ENCODE measurements at places on chromosomes 12 and 14. TPM values are rescaled to one million over a fixed set of nuclear protein-coding genes. Genes with fewer than 3 reads are reported as not detected.
A peak's percentile ranks its signal among the peaks of the same experiment; 100 is the strongest.

- H3K4me1 ChIP-seq = peaks cover 45% of the 10 kb centered on the region
- no peaks in the 10 kb centered on the region for H3K36me3 ChIP-seq
- no peaks in the 10 kb centered on the region for H3K27me3 ChIP-seq
- H3K4me3 ChIP-seq = no peak overlapping the region
- H3K27ac ChIP-seq = peak overlapping the region; percentile 95
These were observed 123.6 kb downstream of the SCARB1 start for GRCh38 chr12:124739953-124740561.

DNA sequence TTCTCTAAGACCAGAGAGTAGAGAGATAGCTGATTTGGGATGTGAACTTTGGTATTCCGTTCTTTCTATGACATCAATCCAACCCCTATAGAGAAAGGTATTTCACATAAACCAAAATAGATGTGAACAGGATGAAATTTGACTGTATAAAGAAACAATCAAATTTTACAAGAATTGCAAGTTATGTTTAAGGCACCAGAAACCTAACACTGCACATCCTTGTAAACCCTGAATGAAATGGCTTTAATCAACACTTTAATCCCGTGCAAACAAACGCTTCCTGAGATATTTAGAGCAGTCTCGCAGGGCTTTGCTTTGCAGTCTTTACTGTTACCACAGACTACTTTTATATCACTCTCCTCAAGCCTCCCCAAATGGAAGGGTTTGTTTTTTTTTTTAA is 125.1 kb downstream of the APAF1 start:
- H3K4me1 ChIP-seq = no peaks in the 10 kb centered on the region
- no peak overlapping the region for H3K27ac ChIP-seq
- no peak overlapping the region for H3K4me3 ChIP-seq
- DNase-seq = no peak
- H3K36me3 ChIP-seq = no peaks in the 10 kb centered on the region

DNA sequence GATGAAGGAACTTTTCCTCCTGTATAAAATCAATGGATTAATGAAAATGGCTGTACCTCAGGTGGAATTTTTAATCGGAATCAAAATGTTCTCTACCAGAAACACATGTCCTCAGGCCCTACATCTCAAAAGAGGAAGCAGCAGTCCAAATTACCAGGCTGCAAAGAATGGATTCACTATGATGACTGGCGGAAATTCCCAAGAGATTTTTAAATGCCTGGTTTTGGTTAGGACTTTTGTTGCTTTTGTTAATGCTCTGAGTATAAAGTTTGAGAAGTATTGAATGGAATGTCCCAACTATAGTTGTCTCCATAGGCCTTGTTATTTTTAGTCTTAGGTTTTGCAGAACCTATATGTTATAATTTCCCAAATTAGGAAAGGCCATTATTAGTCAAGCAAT is 11.2 kb upstream of the IFNG start:
- no peak for DNase-seq
- no peaks in the 10 kb centered on the region for H3K27me3 ChIP-seq
- no peaks in the 10 kb centered on the region for H3K4me1 ChIP-seq
- H3K4me3 ChIP-seq = no peak overlapping the region
- H3K27ac ChIP-seq = no peak overlapping the region

DNA sequence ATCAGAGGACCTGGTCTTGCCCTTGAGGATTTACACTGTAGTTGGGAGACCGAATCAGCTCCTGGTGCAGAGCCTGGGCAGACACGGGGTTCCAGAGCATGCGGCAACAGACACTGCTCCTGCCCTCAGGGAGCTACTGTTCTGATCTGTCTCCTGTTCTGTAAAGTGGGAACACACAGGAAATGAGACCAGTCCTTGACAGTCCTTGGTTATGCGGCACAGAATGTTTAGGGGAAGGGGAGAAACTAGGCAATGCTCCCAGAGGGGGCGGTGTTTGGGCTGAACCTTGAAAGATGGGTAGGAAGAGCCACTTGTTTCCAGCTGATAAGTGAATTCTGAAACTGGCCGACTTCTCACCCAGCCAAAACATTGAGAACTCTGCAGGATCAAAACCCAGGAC is 132.4 kb downstream of the ZFP36L1 start:
- H3K4me1 ChIP-seq = peaks cover 52% of the 10 kb centered on the region
- no peaks in the 10 kb centered on the region for H3K36me3 ChIP-seq
- H3K4me3 ChIP-seq = no peak overlapping the region
- DNase-seq = peak; percentile 45
- H3K27ac ChIP-seq = peak overlapping the region; percentile 90
- H3K27me3 ChIP-seq = no peaks in the 10 kb centered on the region

DNA sequence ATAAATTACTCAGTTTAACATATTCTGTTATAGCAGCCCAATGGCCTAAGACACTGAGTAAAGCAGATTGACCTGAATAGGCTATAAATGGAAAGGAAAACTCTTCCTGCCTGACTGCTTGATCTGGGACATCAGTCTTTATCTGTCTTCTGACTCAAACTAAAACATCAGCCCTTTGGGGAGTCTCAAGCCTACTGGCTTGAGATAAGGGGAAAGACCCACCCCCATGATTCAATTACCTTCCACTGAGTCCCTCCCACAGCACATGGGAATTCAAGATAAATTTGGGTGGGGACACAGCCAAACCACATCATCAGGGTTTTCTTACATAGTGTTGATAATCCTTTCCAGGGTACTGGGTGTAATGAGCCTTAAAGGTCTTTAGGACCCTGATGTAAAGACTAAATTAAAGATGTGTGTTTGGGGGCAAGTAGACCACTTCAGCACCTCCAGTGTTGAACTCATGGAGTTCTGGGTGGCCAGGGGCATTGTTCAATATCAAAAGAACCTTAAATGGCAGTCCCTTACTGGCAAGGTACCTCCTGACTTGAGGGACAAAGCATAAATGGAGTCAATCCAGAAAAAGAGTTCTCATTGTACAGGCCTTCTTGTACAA is 67.8 kb downstream of the TSHR start:
- no peaks in the 10 kb centered on the region for H3K4me1 ChIP-seq
- H3K36me3 ChIP-seq = no peaks in the 10 kb centered on the region
- H3K27ac ChIP-seq = no peak overlapping the region
- H3K27me3 ChIP-seq = no peaks in the 10 kb centered on the region
- no peak overlapping the region for H3K4me3 ChIP-seq

DNA sequence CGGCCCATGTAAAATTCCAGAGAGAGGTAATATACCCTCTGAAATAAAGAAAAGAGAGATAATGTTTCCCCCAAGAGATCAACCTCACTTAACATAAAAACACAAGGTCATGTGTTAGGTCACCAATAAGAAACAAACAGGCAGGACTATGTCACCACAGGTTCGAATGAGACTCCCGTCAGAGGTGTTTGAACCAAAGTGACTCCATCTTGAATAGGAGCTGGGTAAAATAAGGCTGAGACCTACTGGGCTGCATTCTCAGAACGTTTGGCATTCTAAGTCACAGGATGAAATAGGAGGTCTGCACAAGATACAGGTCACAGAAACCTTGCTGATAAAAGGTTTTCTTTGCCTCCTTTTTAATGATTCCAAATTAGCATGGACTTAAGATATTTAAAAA is 6.5 kb downstream of the PYGL start:
- H3K27ac ChIP-seq = no peak overlapping the region
- peaks cover 30% of the 10 kb centered on the region for H3K36me3 ChIP-seq
- no peaks in the 10 kb centered on the region for H3K27me3 ChIP-seq
- DNase-seq = no peak
- H3K4me3 ChIP-seq = no peak overlapping the region

DNA sequence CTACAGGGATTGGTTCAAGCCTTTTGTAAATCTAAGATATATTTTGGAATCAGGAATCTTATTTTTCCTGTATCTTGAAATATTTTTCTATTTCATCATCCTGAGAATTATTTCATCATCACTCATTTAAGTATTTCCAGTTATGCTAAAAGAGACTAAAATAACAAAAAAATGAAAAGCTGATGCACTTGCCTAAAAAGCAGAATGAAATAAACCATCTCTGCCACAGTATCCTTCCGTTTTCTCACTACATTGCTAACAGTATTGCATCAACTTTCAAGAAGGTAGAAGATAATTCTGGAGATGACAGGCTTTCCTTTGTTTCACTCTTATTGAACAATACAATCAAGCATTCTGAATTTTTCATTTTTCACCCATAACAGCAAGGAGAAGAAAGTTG is 31.1 kb upstream of the EIF5 start:
- H3K27me3 ChIP-seq = no peaks in the 10 kb centered on the region
- H3K36me3 ChIP-seq = no peaks in the 10 kb centered on the region
- no peak overlapping the region for H3K4me3 ChIP-seq
- no peaks in the 10 kb centered on the region for H3K4me1 ChIP-seq

GRCh38 chr12:116794725-116795124 is 56.6 kb downstream of the RNFT2 start:
- no peak overlapping the region for H3K27ac ChIP-seq
- no peaks in the 10 kb centered on the region for H3K4me1 ChIP-seq
- no peak overlapping the region for H3K4me3 ChIP-seq
- H3K36me3 ChIP-seq = no peaks in the 10 kb centered on the region
- no peaks in the 10 kb centered on the region for H3K27me3 ChIP-seq

DNA sequence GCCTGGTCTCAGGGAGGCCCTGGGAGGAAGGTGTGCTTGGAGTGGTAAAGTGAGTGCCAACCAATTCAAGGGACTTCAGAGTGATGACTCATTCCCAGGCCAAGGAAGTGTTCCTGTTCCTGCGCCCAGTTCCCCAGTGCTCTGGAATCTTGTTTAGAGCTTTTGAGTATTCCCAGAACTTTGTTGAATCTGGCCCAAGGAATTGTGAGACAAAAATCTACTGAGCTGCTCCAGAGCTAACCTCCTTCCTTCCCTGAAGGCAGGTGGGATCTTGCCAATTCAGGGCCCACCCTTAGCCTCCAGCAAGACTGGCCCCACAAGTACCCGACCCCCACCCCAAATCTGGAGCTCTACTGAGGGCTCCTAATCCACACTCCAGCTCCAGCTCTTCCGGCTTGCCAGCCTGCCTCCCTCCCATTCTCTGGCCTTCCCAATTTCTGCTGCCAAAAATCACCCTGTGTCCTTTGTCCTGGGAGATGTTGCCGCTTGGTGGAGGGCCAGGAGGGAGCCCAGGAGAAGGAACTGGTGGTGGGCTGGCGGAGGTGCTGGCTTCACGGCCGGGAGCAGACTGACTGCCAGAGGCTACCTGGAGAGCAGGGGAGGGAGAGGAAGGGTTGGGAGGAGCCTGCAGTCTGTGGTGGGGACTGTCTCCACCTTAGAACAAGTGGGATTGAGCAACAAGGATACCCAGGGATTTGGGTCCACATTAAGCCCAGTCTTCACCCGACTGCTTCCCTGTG is 2.0 kb upstream of the ATN1 start:
- peaks cover 58% of the 10 kb centered on the region for H3K4me1 ChIP-seq
- DNase-seq = peak; percentile 95
- no peaks in the 10 kb centered on the region for H3K36me3 ChIP-seq

DNA sequence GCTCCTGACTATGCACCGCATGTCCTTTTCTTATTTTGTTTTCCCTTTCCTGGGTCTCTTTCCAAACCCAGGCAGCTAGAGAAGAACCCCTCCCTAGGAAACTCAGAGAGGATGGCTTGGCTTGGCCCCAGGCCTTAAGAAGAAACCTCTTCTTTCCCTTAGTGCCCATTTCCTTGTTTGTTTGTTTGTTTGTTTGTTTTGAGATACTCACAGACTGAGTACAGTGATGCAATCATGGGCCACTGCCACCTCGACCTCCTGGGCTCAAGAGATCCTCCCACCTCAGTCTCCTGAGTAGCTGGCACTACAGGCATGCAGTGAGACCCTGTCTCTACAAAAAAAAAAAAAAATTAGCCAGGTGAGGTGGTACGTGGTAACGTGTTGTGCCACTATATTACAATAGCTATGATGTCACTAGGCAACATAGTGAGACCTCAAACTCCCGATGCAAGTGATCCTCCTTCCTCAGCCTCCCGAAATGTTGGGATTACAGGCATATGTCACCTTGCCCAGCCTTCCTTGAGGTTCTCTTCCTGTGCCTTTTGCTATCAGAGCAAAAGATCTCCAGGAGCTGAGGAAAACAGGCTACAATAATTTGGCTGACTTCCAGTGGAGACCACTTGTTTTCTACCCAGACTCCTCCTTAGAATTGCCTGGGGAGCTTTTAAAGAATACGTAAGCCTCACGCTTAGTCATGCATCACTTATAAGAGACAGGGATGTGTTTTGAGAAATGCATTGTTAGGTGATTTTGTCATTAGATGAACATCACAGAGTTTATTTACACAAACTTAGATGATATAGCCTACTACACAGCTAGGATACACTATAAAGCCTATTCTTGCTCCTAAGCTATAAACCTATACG is 34.5 kb upstream of the LGALS3 start:
- no peaks in the 10 kb centered on the region for H3K36me3 ChIP-seq
- DNase-seq = no peak
- no peak overlapping the region for H3K27ac ChIP-seq

DNA sequence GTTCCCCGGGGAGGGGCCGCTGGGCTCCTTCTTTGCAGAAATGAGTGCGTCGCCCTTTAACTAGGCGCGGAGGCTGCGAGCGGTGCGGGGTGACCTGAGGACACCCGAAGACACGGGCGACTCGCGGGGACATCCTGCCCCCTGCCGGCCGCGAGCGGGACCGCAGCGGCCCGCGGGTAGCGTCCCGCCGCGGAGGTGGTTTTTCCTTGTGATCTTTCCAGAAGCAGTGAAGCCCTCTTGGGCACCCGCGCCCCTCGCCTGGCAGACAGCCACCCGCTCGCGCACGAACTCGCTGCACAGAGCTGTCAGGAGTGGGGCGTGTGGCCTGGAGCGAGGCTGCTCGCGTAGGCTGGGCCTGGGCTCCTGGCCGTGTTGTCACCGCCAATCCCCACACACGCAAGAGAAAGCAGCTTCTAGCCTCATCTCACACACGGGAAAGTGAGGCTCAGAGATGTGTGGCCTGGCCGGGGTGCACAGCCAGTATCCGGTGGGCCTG is 67.2 kb downstream of the DIO3 start:
- H3K4me1 ChIP-seq = peaks cover 12% of the 10 kb centered on the region
- no peaks in the 10 kb centered on the region for H3K27me3 ChIP-seq
- no peaks in the 10 kb centered on the region for H3K36me3 ChIP-seq
- no peak overlapping the region for H3K27ac ChIP-seq

Gene DLK1
- total RNA-seq = not detected

Gene BATF
- 2.3 TPM for total RNA-seq

Gene GLIPR1L1
- total RNA-seq = not detected

Gene CPNE6
- 2.9 TPM for total RNA-seq
